ENCODE measurements at places on chromosomes 3 and 15. TPM values are rescaled to one million over a fixed set of nuclear protein-coding genes. Genes with fewer than 3 reads are reported as not detected.

GRCh38 chr3:97883736-97884135 lies 61.9 kb downstream of the CRYBG3 start:
- DNase-seq: no peak

The CTXND1 gene
- not detected for total RNA-seq

The TIMP4 gene
- total RNA-seq: 17.0 TPM

DNA sequence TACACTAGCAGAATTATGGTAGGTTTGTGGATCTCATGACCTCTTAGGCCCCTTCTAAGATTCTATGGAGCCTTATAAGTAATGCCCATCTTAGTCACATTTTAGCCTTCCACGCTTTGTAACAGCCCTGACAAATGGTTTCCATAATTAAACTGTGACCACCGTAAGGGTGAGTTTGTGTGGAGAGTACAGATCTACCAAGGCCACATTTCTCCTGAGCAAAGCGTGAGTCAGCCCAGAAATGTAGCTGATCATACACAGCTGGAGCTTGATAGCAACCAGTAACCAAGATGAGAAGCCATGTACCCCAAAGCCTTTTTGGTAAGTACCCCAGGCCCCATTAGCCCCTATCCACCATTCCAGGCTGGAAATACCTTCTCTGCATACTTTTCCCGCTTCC lies 31.7 kb downstream of the CHAC1 start:
- no peak for DNase-seq

The C3orf70 gene
- 38.5 TPM for total RNA-seq

DNA sequence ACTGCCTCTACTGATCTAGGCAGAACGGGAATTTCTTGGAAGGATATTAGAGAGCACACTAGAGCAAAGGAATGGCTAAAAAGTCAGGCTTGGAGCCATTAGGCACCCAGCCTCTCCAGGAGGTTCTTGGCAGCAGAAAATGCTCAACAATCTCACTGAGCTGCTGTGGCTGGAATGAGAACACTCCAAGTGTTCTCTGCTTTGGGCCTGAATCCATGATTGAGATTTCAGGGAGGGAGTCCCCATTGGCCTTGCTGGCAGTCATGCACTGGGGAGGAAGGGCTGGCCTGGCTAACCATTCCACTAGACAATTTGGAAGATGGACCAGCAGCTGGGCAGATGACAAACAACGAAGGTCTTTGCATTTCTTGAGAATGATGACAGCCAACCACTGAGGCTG lies 362.6 kb downstream of the SHQ1 start:
- no peak for DNase-seq

The GXYLT2 gene
- 28.3 TPM for total RNA-seq

The MRPS11 gene
- total RNA-seq: 32.9 TPM

The GOLGA6D gene
- total RNA-seq: not detected

The CCNB2 gene
- 0.24 TPM for total RNA-seq

DNA sequence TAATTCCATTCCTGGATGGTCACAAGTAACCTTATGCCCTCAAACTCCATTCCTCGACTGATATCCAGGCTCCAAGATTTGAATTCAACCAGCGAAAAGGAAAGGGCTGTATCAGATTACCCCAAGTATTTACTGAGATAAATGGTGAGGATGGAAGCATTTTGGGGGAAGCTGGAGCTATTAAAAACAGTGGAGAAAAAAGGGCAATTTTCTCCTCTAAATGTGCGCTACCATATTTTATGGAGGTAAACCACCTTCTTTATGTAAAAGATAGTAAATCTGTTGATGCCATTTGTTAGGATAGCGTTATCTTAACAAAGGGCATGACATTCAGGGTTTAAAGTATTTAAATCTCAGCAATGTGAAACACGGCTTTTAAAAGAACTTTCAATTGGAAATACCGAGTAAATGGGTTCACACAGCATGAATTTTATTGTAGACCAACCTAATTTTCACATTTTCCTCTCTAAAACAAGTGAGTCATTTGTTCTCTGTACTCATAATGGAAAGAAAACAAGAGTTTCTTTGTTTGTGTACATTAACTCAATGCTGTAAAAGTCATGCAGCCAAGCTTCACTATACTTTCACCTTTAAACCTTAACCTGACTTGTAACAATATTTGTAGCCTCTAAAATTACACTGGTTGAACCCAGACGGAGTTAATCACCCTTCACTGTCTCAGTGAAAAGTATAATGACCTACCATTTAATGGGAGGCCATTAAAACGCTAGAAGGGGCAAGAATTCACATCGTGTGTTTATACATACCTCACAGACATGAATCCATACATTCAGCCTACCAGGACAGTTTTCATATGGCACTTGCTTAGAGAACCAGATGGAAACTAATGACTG lies 773.4 kb downstream of the ROBO1 start:
- DNase-seq: no peak

- DNase-seq: no peak
Observed at GRCh38 chr3:82824491-82824890, 1063.0 kb upstream of the GBE1 start.

The MUSTN1 gene
- total RNA-seq: 105 TPM

- DNase-seq: peak; percentile 4
Observed at GRCh38 chr3:101618726-101619125, 44.7 kb downstream of the PCNP start.

The RTF1 gene
- 22.9 TPM for total RNA-seq

The ITIH1 gene
- 2.6 TPM for total RNA-seq

The TXNRD3 gene
- total RNA-seq: 12.1 TPM

The SH2D7 gene
- total RNA-seq: not detected

DNA sequence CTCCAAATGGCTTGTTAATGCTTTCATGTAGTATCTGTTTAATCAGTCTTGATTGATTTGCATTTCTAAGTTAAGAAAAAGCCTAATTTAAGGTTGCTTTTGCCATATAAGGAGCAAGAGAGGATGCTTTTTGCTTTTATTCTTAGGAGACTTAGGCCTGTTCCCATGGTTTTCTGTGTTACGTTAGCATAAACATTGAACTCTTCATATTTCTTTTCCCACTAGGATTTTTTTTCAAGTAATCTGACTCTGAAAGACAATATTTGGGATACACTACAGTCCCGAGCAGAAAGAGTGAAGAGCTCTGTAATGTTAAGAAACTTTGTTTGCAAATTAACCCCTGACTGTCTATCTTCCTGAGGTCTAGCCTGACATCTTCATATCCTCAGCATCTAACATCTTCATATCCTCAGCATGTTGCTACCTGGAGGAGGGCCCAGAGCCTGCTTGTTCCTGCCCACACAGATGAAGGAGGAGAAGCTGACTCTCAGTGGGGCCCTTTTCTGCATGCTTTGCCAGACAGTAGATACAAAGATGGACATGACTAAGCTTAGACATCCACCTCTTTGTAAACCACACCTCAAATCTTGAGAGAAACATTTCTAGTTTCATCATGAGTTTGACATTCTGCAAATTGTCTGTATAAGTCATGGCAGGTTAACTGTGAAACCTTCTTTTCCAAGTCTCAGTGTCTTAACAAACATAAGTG lies 86.2 kb upstream of the COL6A5 start:
- no peak for DNase-seq

The MCF2L2 gene
- total RNA-seq: 0.38 TPM

GRCh38 chr3:185046164-185046515 lies 106.7 kb downstream of the C3orf70 start:
- no peak for DNase-seq

DNA sequence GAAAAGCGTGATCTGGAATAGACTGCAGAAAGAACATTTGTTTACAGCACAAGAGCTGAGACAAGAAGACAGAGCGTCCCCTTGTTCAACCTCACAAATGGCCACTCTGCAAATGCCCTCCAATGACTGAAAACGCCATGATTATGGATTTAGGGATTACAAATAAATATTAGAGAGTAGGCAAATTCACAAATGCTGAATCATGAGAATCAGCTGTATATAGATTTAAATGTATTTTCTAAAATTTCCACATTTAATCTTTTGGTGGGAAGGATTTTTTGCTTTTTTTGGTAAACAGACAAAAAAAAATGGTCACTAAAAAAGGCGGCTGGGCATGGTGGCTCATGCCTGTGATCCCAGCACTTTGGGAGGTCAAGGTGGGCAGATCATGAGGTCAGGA lies 10.6 kb upstream of the POLG start:
- DNase-seq: no peak

- no peak for DNase-seq
Observed at GRCh38 chr15:74531144-74531811, 9.7 kb upstream of the ARID3B start.

DNA sequence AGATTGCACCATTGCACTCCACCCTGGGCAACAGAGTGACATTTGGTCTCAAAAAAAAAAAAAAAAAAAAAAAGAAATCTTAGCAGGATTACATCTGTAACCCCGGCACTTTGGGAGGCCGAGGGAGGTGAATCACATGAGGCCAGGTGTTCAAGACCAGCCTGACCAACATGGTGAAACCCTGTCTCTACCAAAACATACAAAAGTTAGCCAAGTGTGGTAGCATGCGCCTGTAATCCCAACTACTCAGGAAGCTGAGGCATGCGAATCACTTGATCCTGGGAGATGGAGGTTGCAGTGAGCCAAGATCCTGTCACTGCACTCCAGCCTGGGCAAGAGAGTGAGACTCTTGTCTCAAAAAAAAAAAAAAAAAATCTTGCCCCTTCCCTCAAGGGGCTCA lies 40.4 kb downstream of the LIPC start:
- no peak for DNase-seq

GRCh38 chr15:68054628-68055223 lies 611 bp downstream of the PIAS1 start:
- DNase-seq: peak; percentile 91

The ATP11B gene
- 57.6 TPM for total RNA-seq

DNA sequence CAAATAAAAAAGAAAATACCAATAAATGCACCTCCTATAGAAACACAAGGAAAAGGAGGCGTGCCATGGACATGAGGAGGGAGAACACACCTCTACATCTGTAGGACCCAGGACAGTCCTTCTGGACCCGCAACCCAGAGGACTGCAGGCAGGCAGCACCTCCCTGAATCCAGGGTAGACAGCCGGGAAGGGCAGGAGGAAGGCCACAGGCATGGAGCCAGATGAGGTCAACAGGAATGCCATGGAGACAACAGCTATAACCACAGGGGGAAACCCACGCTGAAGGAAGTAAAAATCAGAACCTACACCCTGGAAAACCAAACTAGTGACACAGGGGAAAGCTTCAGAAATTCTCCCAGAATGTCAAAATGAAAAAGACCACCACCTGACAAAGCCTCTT lies 248.8 kb upstream of the NSMCE3 start:
- no peak for DNase-seq

The TM6SF1 gene
- total RNA-seq: 8.1 TPM

The SEMA4B gene
- 22.7 TPM for total RNA-seq

The KCNAB1 gene
- total RNA-seq: 14.0 TPM

The CADM2 gene
- total RNA-seq: 0.28 TPM

DNA sequence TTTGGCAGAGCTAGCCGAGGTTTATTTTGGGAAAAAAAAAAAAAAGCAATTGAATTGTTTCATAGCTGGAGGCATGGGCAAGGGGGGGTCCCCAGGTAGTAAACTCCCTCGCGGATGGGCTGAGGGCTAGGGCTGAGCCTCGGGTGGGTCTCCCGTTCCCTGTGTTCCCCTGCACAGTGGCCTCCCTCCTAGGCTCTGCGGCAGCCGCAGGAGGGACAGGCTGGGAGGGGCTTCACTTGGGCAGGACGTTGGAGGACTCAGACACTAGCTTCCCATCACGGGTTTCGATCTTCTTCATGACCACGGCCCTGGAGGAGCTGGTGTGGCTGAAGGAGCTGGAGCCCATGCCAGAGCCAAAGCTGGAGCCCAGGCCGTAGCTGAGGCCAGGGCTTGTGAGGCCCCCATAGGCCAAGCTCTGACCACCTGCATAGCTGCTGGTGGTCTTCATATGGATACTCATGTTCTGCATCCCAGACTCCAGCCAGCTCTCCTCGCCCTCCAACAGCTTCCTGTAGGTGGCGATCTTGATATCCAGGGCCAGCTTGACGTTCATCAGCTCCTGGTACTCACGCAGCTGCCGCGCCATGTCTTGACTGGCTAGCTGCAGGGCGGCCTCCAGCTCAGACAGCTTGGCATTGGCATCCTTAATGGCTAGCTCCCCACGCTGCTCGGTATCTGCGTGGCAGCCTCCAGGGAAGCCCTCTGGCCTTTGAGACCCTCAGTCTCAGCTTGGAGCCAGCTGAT lies 64.0 kb upstream of the CDAN1 start:
- no peak for DNase-seq

All from posterior vena cava (tissue), 2 donors.